HEK293T (cell line): ENCODE measurements at places on chromosomes 1 and 21.

DNA sequence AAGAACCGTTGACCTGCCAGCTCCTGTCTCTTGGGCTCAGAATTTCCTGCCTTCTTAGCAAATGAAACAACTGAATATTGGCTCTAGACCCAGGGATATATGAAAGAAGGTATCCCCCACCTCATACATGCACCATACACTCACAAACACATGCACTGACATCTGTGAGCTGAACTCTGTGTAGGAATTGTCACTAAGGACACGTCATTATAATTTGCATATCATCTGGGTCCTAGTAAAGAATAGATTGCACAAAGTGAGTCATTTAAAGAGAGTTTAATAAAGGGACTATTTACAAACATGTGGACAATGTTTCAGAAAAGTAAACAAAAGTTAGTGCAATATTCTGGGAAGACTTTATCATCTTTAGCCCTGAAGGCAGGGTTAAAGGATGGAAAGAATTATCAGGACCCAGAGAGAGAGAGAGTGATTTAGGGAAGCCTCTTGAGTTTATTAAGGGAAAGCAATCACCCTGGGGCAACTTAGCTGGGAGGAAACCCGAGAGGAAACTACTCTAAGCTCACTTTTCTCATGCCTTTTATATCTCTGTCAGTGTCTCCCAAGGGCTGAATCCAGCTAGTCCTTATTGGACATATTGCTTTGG lies 74.1 kb upstream of the PLA2G4A start:
- DNase-seq, result no peak

- no peak for DNase-seq
Observed at GRCh38 chr21:34732388-34732821, 63.6 kb downstream of the CLIC6 start.

- no peak for DNase-seq
Observed at GRCh38 chr21:30348506-30348905, at the start of gene KRTAP23-1. Gene KRTAP23-1 (minus strand): TSS chr21:30348606. CDS start chr21:30348606, 0 bp downstream.

GRCh38 chr1:59879574-59879973 lies 47.0 kb downstream of the CYP2J2 start:
- peak; percentile 84 for DNase-seq

GRCh38 chr1:156901966-156902915 lies 8.7 kb downstream of the PEAR1 start:
- no peak for DNase-seq

DNA sequence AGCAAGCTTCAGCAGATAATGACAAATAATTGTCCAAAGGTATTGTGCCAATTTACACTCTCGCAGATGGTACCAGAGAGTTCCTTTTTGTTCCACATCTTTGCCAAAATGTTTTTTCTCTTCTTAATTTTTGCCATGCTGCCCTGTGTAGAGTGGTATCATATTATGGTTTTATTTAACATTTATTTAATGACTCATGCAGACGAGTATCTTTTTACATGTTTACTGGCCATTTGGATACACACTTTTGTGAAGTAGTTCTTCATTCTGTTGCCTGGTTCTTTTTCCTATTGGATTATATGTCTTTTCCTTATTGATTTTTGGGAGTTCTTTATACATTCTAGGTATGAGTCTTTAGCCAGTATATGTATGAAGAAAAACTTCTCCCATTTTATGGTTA lies 151.1 kb downstream of the PCNX2 start:
- no peak for DNase-seq
